ENCODE measurements at places on chromosomes 5 and 9.

GRCh38 chr5:100430268-100431195 is 104.6 kb upstream of the FAM174A start:
- DNase-seq, result peak; percentile 63

DNA sequence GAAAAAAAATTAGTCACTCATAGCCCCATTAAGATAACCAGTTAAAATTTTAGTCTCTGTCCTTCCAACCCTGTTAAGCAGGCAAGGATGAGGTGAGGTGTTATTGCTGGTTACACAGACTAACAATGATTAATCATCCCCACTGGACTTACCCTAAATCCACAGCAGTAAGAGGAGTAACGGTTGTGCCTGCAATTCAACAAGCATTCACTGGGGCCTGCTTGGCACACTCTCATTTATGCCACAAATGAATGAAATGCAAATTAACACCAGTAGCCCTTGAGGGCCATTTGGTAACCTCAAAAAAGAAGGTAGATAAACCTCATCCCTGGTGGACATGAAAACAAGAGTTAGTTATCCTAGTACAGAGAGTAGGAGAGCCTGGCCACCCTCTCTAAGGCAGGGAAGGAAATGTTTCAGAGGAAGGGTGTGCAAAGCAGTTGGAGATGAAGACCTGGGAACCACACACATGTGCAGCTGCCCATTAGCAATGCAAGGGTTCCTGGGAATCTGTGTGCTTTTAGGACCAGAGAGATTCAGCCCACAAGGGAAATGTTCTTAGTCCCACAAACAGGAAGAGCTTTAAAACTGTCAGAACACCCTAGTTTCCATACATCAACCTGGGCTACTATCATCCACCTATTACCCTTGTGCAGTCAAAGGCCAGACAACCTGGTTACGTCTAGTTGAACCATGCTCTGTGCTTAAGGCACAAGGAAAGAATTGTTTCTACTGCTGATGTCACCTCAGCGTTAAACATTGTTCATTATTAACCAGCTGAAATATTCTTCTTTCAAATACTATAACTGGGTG is 7.7 kb downstream of the LHFPL2 start:
- peak; percentile 35 for DNase-seq

DNA sequence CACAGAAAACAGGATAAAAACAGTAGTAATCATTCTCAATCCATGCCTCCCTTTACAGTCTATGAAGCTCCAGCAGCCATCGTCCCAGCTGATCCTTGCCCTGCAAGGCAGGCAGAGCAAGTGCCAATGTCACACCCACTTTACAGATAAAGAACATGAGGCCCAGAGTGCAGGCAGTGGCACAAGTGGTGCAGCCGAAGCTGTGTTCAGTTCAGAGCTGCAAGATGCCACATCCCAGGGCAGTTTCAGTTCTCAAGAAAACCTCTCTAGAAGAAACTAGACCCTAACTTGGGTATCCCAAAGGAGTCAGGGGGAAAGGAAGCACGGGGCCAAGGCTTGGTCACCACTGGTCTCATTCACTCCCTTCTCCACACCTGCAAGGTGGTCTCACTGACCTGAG is 34.6 kb upstream of the CPLX2 start:
- DNase-seq, result no peak

GRCh38 chr5:133694181-133694831 is 82.0 kb upstream of the FSTL4 start:
- DNase-seq, result no peak

DNA sequence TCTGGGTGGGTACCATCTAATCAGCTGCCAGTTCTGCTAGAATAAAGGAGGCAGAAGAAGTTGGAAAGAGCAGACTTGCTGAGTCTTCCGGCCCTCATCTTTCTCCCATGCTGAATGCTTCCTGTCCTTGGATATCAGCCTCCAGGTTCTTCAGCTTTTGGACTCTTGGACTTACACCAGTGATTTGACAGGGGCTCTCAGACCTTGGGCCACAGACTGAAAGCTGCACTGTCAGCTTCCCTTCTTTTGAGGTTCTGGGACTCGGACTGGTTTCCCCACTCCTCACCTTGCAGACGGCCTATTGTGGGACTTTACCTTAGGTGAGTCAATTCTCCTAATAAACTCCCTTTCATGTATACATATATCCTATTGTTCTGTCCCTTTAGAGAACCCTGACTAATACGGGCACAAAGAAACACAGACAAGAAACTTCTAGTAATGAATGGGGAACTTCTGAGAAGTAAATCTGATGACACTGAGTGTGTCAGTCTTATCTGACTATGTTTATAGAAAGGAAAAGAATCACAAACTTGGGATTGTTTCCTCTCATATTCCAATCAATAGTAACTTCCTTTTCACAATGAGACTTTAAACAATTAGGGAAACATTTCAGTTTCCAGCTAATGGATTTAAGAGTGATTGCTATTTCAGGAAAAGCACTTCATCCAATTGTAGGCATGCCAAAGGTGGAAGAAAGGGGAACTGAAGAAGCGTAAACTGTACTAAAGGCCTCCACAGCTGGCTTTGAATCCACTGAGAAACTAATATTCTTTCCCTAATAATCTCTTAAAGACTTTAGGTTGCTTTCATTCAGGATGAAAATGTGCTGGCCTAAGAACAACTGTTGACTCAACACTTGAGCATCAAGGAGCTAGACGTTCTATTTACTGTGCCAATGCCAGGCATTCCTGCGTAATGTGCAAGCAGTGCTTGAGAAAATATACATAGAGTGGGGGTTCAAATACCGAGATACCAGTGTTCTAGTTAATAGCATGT is 127.9 kb upstream of the PTGER4 start:
- peak; percentile 85 for DNase-seq

- peak; percentile 17 for DNase-seq
These were observed 3.1 kb downstream of the HMCN2 start for GRCh38 chr9:130268521-130269211.

DNA sequence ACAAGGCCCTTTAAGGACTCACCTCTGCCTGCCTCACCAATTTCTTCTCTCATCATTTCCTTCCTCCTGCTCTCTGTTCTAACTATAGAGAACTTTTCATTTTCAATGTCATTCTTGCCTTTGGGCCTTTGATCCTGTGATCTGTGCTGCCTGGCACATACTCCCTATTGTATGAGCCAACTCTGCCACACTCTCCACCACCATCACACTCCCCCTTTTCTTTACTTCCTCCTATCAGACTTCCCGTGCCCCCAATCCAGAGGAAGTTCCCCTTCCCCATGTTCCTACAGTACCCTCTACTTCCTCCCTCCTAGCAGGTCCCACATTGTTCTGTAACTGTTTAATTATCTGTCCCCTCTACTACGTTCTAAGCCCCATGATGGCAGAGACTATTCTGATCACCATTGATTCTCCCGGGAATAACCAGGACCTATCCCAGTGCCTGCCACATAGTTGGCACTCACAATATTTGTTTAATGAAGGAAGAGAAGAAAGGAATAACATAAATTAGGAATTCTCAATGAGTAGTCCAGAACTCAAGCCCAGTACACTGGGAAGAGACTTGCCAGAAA is 27.5 kb downstream of the ADAM19 start:
- DNase-seq, result no peak

- peak; percentile 76 for DNase-seq
These were observed 1.9 kb upstream of the RIC1 start for GRCh38 chr9:5626727-5627634.

DNA sequence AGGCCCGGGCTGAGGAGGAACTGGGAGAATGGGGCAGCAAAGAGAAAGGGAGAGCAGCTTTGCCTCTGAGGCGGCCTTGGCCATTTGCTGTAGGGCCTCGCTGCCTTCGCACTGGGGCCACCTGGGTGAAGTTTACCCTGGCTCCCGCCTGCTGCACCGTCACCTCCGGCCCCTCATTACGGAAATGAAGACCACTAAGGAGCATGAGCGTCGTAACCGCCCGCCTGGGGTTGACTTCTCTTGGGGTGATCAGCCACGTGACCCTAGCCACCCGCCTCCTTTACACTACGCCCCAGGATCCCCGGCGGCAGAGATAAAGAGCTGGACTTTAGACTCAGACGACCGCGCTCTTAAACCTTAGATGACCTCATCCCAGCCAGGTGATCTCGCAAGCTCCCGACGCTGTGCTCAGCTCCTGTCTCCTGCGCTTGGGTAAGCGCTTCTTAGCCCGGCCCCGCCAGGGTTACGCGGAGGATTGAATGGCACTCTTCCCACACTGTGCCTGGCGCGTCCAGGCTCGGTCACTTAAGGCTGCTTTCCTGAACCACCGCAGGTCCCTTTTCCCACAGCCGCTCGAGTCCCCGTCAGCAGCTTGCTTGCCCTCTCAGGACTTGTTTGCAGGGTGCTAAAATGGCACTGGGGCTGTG is 107.9 kb upstream of the LARP1 start:
- peak; percentile 44 for DNase-seq

- DNase-seq, result peak; percentile 70
These were observed 1.0 kb upstream of the GOLGA1 start for GRCh38 chr9:124941679-124942561.

DNA sequence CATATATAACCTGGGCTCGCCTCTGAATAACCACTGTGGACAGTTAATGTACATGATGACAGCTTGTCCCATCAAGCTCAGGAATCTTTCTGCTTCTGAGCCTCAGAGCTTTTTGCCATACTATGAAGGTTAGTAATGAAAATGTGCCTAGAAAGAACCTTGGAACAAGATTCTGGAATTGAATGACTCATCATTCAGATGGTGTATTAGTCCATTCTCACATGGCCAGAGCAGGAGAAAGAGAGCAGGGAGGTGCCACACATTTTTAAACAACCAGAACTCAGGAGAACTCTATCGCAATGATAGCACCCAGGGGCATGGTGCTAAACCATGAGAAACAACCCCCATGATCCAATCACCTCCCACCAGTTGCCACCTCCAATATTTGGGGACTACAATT is 542.1 kb downstream of the PRR16 start:
- DNase-seq, result no peak

DNA sequence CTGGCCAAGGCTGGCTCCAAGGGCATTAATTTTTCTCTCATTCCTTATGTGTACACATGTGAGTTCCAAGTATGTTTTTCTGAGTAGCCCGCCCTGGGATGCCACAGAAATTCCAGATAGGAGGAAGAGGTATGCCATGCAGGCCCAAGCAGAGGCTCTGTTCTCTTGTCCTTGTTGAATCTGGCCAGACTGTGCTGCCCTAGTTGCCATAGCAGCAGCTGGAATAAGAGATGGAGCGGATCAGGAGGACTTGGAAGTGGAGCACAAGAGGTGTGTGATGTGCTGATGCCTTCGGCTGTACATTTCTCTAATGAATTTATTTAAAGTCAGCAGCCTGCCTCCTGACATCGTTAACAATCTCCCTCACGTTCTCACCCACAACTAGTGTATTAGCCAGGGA is 235.6 kb upstream of the RPS23 start:
- DNase-seq, result no peak

- no peak for DNase-seq
These were observed 27.6 kb upstream of the LHFPL2 start for GRCh38 chr5:78675956-78676730.

DNA sequence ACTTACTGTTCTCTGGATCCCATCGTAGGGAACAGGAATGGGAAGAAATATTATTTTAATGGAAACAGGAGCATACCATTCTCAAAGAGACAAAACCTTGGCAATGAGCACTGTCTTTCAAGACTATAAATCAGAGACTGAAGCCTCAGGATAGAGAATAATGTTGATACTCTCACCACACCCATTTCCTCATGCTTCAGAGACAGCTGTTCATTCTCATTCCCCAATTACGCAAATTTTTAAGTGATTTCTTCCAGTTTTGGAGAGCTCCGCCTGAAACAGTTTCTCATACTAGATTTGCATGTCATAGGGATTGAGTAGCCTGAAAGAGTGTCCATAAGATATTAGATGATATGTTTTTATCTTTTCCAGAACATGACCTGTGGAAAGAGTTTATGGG is 290.5 kb upstream of the RASA1 start:
- no peak for DNase-seq

DNA sequence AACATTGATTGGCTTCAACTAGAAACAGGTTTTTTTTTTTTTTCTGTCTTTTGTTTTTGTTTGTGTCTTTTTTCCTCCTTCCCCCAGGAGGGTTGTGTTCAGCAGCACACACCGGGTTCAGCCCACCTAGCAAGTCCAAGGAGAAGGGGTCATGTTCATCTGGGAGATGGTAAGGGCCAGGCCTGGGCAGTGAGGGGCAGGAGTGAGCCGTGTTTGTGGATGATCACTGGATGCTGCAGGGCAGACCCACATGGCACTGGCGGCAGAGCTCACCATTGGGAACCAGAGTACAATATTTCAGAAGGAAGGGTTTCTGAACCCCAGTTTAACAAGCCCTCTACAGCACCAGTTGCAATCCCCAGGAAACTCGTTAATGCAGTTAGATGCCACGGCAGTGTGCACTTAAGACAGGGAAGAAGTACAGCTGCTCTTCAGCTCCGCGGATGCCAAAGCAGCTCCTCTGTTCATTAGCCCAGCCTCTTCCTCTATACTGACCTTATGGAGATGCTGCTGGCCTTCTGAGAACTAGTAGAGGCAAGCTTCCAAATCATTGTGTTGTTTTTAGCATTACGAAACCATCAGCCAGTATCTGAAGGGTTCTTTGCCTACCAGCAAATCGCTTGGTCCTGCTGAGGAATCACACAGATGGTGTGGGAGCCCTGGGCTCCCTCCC is 508.2 kb upstream of the WWC1 start:
- DNase-seq, result no peak

DNA sequence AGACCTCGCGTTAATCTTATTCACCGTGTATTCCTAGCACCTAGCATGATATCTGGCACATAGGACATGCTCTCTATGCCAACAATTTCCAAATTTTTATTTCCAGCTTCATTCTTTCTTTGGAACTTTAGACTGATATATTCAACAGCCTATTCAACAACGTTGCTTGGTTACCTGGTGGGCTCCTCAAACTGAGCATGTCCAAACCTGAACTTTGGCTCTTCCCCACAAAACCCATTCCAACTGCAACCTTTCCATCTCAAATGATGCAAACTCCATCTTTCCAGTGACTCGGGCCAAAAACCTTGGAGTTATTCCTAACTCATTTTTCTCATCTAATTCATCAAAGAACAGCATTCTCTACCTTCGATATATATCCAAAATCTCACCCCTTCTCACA is 525.2 kb downstream of the AGTPBP1 start:
- DNase-seq, result no peak

DNA sequence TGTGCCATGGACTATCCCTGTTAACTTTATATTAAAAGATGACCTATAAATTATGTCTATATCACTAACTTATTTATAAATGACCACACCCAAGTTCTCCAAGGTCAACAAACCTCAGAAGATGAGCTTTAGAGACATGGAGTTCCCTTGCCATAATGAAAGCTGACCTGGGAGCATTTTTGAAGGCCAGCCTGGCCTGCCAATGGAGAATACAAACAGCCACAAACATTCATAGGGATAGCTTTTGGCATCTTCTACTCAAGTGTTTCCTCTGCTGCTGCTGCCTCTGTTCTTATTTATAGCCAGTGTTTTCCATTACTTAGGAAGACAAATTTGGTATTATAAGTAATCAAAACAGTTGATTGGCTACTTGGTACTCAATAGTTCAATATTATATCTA is 117.3 kb upstream of the ADAMTS19 start:
- no peak for DNase-seq
